Caco-2 (cell line): ENCODE measurements at places on chromosomes 7 and 10. TPM values are rescaled to one million over a fixed set of nuclear protein-coding genes. Genes with fewer than 3 reads are reported as not detected.
A peak's percentile ranks its signal among the peaks of the same experiment; 100 is the strongest.

DNA sequence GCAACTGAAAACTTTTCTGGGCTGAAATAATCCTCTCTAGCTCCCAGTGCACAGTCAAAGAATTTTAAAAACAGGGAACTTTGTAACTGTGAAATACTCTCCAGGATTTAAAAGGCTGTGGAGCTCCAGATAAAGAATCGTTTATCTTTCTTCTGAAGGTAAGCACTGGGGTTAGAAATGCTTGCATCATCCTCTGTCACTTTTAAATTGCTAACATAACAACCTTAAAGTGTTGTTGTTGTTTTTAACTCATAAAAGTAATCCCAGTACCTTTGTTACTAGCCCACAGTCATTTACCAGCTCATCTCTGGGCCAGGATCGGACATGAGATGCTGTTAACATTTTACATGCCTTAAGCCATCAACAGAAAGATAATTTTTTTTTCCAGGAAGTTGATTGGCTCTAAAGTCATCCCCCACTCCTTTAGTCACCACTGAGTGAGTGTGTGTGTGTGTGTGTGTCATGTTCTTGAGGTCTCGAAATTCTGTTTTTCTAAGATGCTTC, at the start of gene SLC39A12:
Gene SLC39A12, plus strand, starts transcription at position 51 of the 504 bp plus-strand sequence. CDS start 1,359 bp downstream, outside the sequence.
- H3K4me3 ChIP-seq, result no peak within 1 kb of the TSS
- H3K4me1 ChIP-seq, result 0 out of 2 replicates have a peak, but pooled peaks cover 3% of the 10 kb centered on the region
- H3K27ac ChIP-seq, result no peak within 1 kb of the TSS
- DNase-seq, result no peak

DNA sequence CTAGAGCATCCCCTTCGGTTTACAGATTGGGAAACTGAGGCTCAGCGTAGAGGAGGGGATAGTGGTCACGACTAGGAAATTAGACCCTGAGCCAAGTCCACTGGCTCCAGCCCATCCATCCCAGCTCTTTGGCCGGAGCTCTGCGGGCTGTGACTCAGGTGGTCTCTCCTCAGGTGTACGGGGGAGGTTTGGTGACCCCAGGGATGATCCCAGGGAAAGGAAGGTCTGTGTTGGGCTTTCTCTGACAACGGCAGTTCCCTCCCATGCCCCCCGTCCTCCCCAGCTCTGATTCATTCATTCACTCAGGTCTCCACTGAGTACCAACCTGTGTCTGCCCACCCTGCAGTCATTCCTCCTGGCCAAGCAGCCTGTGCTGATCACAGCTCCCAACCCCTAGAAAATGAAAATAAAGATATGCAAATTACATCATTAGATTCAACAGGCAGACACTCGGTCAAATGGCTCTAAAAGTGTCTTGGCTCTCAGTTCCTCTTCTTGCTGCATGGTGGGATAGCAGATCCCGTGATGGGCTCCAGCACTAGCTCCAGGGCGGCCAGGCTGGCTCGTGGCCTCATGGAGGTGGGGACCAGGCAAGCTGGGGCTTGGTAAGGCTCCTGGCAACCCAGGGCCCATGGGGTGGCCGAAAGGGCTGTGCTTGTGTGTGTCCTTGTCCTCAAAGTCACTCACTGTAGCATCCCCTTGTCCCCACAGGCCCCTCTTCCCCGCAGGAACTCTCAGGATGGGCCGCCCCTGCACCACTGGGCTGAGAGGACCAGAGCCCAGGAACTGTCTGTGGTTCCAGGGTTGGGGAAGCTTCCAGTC, 37.8 kb downstream of the CLRN3 start:
- no peak for DNase-seq
- no peaks in the 10 kb centered on the region for H3K36me3 ChIP-seq
- no peak overlapping the region for H3K4me3 ChIP-seq
- 0 out of 2 replicates have a peak, but pooled peaks cover 3% of the 10 kb centered on the region for H3K4me1 ChIP-seq
- H3K27ac ChIP-seq, result no peak overlapping the region
- H3K27me3 ChIP-seq, result no peaks in the 10 kb centered on the region; the same call in 1 of the 2 replicates

DNA sequence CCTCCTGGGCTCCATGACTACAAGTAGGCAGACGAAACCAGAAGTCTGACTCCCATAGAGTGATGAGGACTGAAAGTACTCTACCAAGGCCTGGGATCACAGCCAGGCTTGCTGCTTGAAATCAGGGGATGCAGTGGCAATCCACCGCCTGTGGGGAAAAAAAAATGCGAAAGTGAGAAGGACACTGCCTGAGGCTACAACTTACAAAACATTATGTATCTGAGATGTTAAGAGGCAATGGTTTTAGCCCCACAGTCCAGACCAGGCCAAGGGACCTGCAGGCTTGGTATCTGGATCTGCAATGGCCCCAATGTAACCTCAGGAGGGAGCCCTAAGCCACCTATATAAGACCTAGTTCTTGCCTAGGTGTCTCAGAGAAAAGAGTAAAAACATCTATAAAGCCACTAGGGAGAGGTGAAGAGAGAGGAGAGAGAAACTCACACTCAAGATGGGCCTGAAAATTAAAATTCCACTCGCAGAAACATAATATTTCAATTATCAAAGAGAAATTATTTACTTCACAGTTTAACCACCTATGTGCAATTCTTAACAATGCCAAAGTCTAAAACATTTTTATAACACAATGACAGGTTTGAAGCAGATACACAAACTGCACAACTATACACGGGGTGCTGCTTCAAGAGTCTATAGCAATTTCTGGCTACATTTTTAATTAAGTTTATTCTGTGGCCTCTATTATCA, 13.9 kb downstream of the DNAJC1 start:
- H3K27ac ChIP-seq, result no peak overlapping the region
- H3K27me3 ChIP-seq, result no peaks in the 10 kb centered on the region
- no peaks in the 10 kb centered on the region for H3K36me3 ChIP-seq

DNA sequence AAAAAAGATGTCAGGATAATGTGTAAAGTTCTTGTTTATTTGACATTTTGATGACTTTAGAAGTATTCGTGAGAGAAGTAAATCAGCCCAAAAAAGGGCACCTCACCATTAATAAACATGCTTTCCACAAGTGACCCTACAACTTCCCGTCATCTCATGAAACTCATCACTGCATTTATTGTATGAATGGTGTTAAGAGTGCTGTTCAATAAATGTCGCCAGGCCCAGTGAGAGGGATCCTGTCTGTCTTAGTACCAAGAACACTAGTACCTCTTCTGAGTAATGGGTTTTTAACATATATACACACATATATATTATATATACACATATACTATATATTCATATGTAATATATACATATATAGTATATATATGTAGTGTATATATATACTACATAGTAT, 61.9 kb downstream of the TMEM26 start:
- DNase-seq, result no peak
- no peaks in the 10 kb centered on the region for H3K27me3 ChIP-seq
- H3K4me1 ChIP-seq, result no peaks in the 10 kb centered on the region
- no peak overlapping the region for H3K4me3 ChIP-seq

DNA sequence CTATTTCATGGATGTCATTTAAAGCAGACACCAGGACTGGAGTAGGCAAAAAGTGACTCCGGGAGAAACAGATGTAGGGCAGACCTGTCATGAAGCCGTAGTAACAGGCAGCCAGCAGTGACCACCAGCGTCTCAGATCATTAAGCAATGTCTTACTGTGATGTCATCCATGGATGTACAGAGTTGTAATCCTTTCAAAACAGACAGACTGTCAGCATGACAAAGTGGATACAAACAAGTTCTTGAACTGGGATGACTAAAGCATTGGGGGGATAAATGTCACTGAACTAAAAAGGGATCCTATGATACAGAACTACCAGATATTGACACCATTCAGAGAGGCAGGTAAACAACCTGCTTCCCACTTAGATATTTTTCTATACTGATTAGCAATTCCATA, 675.5 kb downstream of the PARD3 start:
- H3K27ac ChIP-seq, result no peak overlapping the region
- no peaks in the 10 kb centered on the region for H3K27me3 ChIP-seq
- H3K4me1 ChIP-seq, result no peaks in the 10 kb centered on the region

DNA sequence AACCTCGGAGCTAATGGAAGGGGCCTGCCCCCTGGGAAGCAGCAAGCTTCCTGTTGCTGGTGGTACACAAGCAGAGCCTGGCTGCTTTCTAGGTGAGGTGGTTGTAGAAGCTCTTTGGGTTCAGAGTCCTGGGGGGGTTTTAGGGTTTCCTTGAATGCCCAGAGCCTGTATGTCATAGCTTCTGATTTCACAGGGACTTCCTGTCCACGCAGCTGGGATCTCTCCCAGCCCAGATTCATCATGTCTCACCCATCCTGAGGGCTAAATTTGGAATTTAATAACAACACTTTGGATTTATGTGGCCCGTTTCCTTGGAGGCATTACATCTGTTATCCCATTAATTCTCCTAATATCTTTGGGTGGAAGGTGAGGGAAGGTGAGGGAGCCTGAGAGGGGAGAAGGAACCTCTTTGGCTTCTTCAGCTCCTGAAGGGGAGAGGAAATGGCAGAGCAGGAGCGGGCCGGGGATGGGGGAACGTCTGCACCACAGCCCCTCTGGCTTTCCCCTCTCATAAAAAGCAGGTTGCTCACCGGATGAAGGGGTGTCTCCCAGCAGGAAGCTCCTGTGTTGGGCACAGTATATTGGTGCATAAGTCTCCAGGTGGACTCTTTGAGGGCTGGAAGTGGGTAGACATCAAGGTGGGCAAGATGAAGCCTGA, 19.7 kb downstream of the RPS24 start:
- no peak for DNase-seq
- H3K4me3 ChIP-seq, result no peak overlapping the region
- no peaks in the 10 kb centered on the region for H3K4me1 ChIP-seq
- no peak overlapping the region for H3K27ac ChIP-seq
- no peaks in the 10 kb centered on the region for H3K36me3 ChIP-seq
- no peaks in the 10 kb centered on the region for H3K27me3 ChIP-seq

DNA sequence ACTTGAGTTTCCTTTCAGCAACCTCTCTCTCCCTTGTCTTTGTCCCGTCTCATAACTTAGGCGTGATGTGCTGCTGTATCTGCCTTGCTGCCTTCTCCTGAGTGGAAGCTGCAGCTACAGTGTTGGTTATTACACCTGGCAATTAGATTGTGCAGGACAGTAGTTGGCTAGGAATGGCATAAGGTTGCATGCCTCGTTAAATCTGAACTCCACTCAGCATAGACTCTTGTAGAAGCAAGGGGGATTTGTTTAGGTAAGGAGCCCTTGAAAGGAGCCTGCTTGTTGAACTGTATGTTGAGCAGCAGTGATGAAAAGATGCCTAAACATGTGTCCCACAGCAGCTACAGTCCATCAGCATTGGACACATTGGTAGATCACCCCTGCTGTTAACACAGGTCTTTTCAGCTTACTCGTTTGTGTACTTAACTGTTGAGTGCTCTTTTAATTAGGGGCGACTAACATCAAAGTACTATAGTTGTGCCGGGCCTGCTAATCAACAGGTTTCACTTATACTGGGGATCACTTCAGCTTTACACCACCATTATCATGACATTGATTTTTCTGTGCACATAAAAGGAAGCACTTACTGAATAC, 225.0 kb downstream of the AUTS2 start:
- DNase-seq, result no peak
- H3K4me3 ChIP-seq, result no peak overlapping the region
- H3K36me3 ChIP-seq, result no peaks in the 10 kb centered on the region
- H3K27me3 ChIP-seq, result no peaks in the 10 kb centered on the region
- no peak overlapping the region for H3K27ac ChIP-seq

- no peak overlapping the region for H3K27ac ChIP-seq
- no peaks in the 10 kb centered on the region for H3K36me3 ChIP-seq
- no peaks in the 10 kb centered on the region for H3K4me1 ChIP-seq
- H3K27me3 ChIP-seq, result no peaks in the 10 kb centered on the region
Observed at GRCh38 chr7:33796538-33796937, 108.8 kb upstream of the BMPER start.

GRCh38 chr7:17526621-17527020, 228.2 kb downstream of the AHR start:
- peaks cover 19% of the 10 kb centered on the region for H3K4me1 ChIP-seq
- no peak overlapping the region for H3K4me3 ChIP-seq
- H3K27me3 ChIP-seq, result no peaks in the 10 kb centered on the region
- no peak overlapping the region for H3K27ac ChIP-seq

DNA sequence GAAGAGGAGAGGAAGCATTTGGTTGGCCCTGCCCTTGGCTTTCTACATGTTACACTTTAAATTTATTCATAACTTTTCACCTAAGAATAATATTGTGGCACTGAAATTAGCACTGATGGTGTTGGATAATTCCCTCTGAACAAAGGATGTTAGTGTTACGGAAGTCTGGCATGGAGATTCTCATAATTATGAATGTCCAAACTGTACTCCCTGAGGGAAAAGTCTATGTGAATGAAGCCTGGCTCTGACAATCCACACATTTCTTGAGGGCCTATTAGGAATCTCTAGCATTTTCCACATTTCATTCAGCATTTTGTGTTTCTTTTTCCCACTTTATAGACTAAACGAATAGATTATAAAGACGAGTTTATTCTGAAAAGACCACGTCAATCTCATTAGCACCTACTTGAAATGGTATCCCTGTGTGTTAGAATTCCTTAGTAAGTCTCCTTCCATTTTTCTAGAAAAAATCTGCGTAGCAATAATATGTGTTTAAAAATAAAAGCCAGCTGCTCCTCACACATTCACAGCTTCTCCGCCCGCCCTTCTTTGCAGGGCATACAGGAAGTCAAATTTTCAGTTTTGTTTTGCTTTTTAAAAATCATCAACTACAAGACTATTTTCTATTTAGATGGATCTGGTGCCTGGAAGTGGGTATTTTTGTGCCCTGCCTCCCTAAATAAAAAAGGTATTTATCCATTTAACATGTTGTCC, 131.8 kb upstream of the PALS2 start:
- no peaks in the 10 kb centered on the region for H3K27me3 ChIP-seq
- H3K4me1 ChIP-seq, result no peaks in the 10 kb centered on the region
- H3K27ac ChIP-seq, result no peak overlapping the region
- H3K36me3 ChIP-seq, result no peaks in the 10 kb centered on the region

GRCh38 chr10:128062331-128062880, 63.8 kb downstream of the MKI67 start:
- H3K4me3 ChIP-seq, result no peak overlapping the region
- DNase-seq, result peak; percentile 7
- no peaks in the 10 kb centered on the region for H3K36me3 ChIP-seq
- H3K27me3 ChIP-seq, result no peaks in the 10 kb centered on the region
- no peaks in the 10 kb centered on the region for H3K4me1 ChIP-seq
- no peak overlapping the region for H3K27ac ChIP-seq

GRCh38 chr10:35432781-35433338, 96.6 kb downstream of the CCNY start:
- no peaks in the 10 kb centered on the region for H3K27me3 ChIP-seq
- DNase-seq, result no peak
- no peaks in the 10 kb centered on the region for H3K4me1 ChIP-seq
- no peak overlapping the region for H3K27ac ChIP-seq
- H3K4me3 ChIP-seq, result no peak overlapping the region

Gene TMEM213
- not detected in 2 replicates for total RNA-seq

Gene ASZ1
- not detected in 2 replicates for total RNA-seq

Gene CALHM1
- not detected in 2 replicates for total RNA-seq

Gene CHRM2
- total RNA-seq, result not detected in 2 replicates

Gene SORCS1
- not detected in 2 replicates for total RNA-seq

Gene CCDC172
- not detected in 2 replicates for total RNA-seq

Gene LIPF
- total RNA-seq, result not detected in 2 replicates

Gene MLXIPL
- total RNA-seq, result 15.6 and 19.8 TPM in 2 replicates
